Stimulated activated CD4-positive, alpha-beta T cell treated with anti-CD3 and anti-CD28 coated beads, Interleukin-2, amount 100 ng/mL, for 24 hours (primary cell): ENCODE measurements at places on chromosomes 13 and 19.

DNA sequence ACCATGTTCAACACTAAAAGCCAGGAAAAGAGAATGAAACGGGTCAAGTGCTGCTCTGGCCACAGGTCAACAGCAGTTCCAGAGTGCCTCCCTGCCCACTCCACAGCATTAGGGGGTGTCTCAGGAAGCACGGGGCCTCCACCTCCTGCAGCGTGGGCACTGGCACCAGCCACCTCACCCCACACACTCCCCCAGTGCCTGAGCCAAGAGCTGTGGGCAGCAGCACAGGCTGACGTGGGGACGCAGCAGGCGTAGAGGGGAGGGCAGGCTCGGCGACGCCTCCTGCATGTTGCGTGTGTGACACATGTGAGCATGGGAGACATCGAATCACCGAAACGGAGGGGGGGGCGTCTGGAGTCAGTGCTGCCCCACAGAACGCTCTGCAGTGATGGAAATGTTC, 21.4 kb upstream of the TMEM160 start:
- no peak for DNase-seq

- DNase-seq = no peak
These were observed 23.5 kb upstream of the CCL25 start for GRCh38 chr19:8028951-8029491.

GRCh38 chr13:18948664-18949488, 232.7 kb downstream of the TUBA3C start:
- no peak for DNase-seq

- DNase-seq = no peak
These were observed 3.7 kb upstream of the DMPK start for GRCh38 chr19:45785781-45786532.

GRCh38 chr13:49304763-49305700, 57.3 kb downstream of the CDADC1 start:
- no peak for DNase-seq

DNA sequence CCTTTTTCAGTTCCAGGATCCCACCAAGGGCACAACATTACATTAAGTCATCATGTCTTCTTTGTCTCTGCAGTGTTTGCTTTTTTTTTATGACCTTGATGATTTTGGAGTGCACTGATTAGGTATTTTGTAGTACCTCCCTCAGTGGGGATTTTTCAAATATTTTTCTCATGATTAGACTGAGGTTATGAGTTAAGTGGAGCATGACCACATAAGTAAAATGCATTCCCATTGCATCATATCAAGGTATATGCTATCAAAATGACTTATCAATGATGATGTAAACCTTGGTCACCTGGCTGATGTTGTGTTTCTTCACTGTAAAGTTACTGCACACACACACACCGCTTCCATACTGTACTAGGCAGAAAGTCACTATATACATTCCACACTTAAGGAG, 96.7 kb upstream of the TRPC4 start:
- DNase-seq = no peak
